Cortex of kidney (tissue), 1 donor: ENCODE measurements at places on chromosomes 1 and 21.

DNA sequence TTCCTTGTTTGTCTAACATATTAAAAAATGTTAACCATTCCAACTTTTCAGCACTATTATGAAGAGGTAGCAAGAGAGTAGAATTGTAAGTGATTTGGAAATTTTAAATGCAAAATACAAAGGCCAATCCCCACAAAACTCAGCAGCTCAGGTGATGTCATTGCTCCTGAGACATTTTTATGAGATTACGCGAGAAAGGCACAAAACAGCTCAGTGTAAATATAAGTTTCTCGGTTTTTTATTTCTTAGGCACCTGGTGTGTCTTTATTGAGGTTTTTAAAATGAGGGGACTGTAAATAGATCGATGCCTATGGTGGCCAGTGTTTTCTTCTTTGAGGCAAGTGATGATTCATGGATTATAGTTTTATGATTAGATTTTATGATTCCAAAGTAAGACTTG, 6.1 kb downstream of the ABCG1 start:
- no peak for DNase-seq

DNA sequence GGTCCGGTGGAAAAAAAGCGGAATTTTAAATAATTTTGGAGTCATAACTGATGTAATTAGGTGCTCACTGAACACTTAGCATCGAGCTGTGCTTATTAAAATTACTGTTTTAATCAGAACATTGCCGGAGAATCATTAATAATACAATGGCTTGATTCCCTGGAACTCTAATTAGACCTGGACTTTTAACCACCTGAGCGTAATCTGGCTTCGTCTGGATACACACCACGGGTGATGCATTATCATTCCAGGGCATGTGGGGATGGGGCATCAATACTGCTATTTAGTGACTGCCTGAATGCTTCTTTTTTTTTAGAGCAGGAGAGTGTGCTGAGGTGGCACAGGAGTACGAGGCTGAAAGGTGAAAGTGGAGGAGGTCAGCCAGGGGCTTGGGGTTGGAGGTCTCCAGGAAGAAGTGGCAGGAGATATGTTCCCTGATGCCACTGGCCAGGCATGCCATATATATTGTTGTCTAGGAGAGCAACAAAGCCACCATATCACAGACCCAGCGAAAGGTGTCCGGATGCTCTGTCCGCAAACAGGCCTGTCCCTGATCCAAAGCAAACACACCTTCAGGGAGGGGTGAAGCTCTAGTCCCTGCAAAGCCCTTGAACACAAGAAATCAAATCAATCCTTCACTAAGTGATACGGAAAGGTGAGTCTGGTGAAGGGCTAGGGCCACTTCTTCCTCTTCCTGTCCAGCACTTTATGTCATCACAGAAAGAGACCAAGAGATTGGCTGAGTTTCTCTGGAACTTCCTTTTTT, 125.2 kb downstream of the PLXNA2 start:
- DNase-seq: no peak

GRCh38 chr21:46211786-46212720, 16.5 kb downstream of the LSS start:
- DNase-seq: no peak

- DNase-seq: no peak
These were observed 33.5 kb upstream of the RNF19B start for GRCh38 chr1:32998064-32998463.

DNA sequence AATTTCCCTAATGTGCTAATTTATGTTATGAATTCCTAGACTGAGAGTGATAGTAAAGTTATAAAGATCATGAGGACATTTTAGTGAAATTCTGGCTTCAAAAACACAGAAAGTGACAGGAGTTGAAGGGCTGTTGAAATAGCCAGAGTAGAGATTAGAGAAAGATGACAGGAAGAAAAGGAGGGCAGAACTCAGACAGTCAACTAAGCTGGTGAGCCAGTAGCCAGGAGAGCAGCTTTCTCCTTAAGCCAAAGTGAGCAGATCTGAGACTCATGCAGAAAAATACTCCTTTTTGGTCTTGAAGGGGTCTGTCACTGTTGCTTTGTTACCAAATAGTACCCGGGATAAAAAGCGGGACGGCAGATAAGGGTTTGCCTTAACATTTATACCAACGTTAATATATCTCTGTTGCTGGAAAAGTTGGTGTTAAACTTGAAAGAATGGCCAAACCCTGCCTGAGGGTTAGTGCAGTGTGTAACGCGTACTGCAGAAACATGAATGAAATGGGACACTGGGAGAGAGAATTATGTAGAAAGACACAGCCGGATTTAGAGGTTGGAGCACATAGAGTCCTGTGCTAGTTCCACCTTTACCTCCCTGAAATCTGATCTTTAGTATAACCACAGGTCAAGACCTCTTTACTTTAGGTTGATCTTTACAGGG, 12.8 kb downstream of the AHCYL1 start:
- no peak for DNase-seq

- no peak for DNase-seq
These were observed 22.5 kb upstream of the PWP2 start for GRCh38 chr21:44084496-44085241.

GRCh38 chr1:228176024-228176395, 10.4 kb downstream of the IBA57 start:
- DNase-seq: no peak

DNA sequence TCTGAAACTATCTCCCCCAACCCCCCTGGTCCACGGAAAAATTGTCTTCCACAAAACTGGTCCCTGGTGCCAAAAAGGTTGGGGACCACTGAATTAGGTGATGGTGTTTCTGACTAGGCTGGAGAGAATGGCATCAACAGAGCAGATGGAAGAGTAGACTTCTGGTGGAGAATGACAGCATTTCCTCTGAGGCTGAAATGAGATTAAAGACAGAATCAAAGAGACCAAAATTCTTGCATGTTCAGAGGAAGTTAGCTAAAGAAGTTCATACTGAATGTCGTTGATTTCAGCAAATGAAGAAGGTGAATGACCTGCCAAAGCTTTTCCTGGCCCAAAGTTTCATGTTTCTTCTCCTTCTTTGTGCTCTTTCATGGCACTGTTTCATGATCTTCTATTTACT, 188.2 kb upstream of the RUNX1 start:
- no peak for DNase-seq

- no peak for DNase-seq
These were observed 35.4 kb downstream of the QSOX1 start for GRCh38 chr1:180190091-180190490.

DNA sequence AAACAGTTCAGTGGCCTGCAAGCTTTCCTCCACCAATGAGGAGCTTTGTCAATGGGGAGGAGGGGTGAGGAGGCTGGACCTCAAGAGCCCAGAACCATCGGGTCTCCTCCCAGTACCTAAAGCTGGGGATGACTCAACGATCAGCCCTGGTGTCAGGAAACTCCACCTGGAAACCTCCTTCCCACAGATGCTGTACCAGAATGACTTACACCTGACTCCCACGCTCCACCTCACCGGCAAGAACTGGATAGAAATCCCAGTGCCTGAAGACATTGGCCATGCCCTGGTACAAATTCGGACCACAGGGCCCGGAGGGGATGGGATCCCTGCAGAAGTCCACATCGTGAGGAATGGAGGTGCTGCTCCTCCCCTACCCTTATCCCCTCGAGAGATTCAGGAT, 11.4 kb downstream of the TMEM81 start:
- no peak for DNase-seq
